Aorta (tissue), 5 donors: ENCODE measurements at places on chromosomes 5 and 9. TPM values are rescaled to one million over a fixed set of nuclear protein-coding genes. Genes with fewer than 3 reads are reported as not detected.

- no peak for DNase-seq
Observed at GRCh38 chr5:78747705-78748359, 99.3 kb upstream of the LHFPL2 start.

DNA sequence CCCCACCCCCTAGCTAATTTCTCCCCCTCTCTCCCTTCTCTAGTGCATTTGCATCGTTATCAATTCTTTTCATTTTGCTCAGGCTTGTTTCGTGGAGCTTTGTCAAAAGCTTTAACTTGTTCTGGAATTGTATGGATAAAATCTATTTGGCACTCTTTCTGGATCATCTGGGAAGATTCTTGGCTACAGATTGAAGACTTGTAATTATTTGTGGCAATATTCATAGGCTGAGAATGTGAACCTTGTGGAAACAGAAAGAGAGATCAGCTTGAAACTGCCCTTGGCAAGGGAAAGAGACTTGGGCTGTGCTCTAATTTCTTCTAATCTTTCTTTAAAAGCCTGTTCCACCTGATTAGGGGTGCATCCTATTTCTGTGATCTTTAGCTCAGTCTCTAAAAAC is 340.6 kb upstream of the DAB2 start:
- no peak for DNase-seq

DNA sequence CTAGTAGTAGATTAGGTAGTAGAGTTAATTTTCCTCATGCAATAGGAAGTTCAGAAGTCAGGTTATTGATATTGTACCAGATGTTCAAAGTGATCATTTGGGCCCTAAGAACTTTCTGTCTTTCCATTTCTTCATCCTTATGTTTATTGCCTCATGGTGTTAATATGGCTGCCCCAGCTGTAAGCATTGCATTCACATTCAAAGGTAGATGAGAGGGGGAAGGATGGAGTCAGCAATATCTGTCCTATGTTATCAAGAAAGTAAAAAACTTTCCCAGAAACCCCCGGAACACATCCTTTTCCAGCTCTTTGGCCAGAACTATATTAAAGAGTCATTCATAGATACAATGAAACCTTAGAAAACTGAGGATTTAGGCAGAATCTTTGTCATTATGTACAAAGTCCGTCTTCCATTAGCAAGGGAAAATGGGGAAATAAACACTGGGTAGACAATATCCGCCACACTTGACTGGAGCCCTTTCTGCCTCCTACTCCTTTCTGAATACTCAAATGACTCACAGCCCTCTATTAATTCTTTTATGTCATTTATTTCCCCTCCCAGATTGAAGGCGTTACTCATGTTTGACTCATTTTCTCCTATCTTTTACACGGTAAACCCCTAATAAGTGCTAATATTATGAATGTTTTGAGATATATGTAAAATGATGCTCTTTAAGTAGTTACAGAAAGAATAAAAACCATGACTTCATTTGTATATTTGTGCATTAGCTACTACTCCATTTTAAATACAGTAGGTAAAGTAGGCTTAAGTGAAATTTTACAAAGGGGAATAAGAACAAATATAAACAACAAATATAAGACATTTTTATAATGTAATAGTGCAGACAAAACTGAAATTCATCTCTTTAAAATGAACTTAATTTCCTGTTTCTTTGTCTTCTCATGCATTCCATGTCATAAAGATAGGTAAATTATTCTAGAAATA is 127.6 kb downstream of the SLF1 start:
- no peak for DNase-seq

- no peak for DNase-seq
Observed at GRCh38 chr9:134809826-134810225, 70.8 kb upstream of the FCN2 start.

Gene RAPGEF6
- total RNA-seq, result 26.6 TPM

Gene SARDH
- total RNA-seq, result 0.84 TPM

Gene CDKN2B
- total RNA-seq, result 4.5 TPM

GRCh38 chr9:86756576-86757381 is 190.5 kb downstream of the GAS1 start:
- DNase-seq, result no peak

Gene PCDHGA10
- 11.4 TPM for total RNA-seq

Gene SLC6A7
- not detected for total RNA-seq

GRCh38 chr5:622359-622758 is 10.2 kb downstream of the CEP72 start:
- no peak for DNase-seq

Gene PNPLA7
- total RNA-seq, result 7.6 TPM

- no peak for DNase-seq
Observed at GRCh38 chr5:134738963-134739661, 764 bp downstream of the CAMLG start.

DNA sequence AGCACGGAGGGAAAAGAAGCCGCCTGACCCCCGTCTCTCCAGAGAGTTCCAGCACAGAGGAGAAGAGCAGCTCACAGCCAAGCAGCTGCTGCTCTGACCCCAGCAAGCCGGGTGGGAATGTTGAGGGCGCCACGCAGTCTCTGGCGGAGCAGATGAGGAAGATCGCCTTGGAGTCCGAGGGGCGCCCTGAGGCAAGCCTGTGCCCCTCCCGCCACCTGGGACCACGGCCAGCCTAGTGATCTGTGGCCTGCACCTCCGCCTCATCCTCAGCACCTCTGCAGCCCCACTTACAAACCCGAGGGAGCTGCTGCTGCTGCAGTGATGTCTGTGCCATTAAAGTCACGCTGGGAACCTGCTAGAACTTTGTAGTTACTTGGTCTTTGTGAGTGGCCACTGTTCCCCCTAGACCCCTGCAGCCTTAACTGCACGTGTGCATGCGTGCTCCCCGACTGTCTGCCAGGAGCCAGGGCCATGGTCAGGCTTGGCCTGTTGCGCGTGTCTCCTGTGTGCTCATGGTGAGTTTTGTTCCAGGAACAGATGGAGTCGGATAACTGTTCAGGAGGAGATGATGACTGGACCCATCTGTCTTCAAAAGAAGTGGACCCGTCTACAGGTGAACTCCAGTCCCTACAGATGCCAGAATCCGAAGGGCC is 12.5 kb downstream of the SQSTM1 start:
- no peak for DNase-seq

- no peak for DNase-seq
Observed at GRCh38 chr5:142048272-142048671, 35.4 kb upstream of the GNPDA1 start.

Gene GMCL2
- total RNA-seq, result not detected

DNA sequence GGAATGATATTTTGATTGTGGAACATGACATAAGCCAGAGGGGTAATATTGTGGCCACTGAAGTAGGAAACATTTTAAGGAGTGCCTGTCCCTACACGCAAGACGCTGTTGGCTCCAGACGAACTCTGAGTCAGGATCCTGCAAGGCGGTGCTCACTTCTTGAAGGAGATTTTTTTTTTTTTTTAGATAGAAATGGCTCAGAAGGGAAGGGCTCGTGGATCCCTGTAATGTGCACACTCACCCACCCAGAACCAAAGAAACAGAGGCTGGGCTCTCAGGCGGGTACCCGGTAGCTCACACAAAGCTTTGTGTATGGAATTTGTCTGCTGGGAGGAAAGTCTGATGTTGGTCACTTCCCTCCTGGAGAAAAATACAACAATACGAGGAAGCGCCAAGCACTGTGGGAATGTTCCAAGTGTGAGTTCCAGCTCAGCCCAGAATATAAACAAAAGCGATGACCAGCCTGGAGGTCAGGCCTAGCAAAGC is 25.7 kb downstream of the RAPGEF1 start:
- peak; percentile 90 for DNase-seq

Gene SV2C
- total RNA-seq, result 0.33 TPM

- DNase-seq, result no peak
Observed at GRCh38 chr9:37914701-37915358, 10.9 kb upstream of the SLC25A51 start.

Gene SCAMP1
- 48.1 TPM for total RNA-seq

Gene FREM1
- total RNA-seq, result 18.9 TPM

Gene AQP3
- total RNA-seq, result 2.8 TPM

DNA sequence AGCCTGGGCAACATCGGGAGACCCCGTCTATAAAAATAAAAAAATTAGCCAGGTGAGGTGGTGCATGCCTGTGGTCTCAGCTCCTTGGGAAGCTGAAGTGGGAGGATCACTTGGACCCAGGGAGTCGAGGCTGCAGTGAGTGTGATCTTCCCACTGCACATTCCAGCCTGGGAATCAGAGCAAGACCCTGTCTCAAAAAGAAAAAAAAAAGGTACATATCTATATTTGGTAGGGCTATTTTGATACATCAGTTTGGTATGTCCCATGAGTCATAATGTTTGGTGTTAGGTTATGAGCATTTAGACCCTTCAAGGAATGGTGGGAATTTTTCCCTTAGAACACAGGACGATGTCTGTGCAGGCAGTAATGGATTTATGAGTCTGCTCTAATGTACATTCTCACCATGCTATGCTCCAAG is 55.3 kb upstream of the POU4F3 start:
- no peak for DNase-seq

DNA sequence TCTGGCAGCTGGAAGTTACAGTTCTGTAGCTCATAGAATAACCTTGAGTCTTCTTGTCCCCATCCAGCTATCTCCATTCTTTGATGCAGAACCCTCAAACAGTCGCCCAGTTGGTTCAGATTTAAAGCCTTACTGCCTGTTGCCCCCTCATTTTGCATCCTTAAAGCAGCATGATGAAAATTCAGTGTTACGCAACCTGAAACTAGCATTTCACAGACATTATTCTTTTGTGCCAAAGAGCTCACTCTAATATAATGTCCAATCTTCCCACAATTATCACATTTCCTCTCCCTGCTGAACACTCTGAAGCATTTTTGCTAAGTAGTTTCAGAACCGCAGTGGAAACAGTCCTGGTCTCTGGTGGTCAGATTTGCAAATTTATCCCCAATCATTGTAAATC is 318.0 kb downstream of the PSAT1 start:
- DNase-seq, result no peak

Gene HABP4
- total RNA-seq, result 37.0 TPM

- no peak for DNase-seq
Observed at GRCh38 chr5:42514754-42515153, 91.5 kb downstream of the GHR start.

GRCh38 chr5:150608991-150609390 is 31.5 kb upstream of the SYNPO start:
- no peak for DNase-seq

DNA sequence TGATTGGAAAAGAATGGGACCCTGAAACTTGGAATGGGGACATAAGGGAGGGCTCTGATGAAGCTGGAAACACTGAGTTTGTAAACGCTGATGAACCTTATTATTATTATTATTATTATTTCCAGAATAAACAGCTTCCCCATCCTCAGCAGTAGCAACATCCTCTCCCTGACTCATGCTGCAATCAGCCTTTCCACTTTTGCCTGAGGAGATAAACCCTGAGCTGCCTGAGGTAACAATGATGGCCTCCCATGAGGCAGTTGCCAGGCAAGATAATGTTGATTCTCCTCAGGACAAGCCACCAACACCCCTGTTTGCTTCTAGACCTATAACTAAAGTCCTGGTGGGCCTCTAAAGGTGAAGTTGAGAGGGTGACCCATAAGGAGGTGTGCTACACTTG is 139.2 kb upstream of the ATP10B start:
- no peak for DNase-seq

Gene RNF180
- total RNA-seq, result 44.5 TPM

Gene CDH12
- not detected for total RNA-seq

GRCh38 chr9:82558855-82559630 is 503.9 kb downstream of the RASEF start:
- no peak for DNase-seq

Gene INSL6
- total RNA-seq, result not detected

DNA sequence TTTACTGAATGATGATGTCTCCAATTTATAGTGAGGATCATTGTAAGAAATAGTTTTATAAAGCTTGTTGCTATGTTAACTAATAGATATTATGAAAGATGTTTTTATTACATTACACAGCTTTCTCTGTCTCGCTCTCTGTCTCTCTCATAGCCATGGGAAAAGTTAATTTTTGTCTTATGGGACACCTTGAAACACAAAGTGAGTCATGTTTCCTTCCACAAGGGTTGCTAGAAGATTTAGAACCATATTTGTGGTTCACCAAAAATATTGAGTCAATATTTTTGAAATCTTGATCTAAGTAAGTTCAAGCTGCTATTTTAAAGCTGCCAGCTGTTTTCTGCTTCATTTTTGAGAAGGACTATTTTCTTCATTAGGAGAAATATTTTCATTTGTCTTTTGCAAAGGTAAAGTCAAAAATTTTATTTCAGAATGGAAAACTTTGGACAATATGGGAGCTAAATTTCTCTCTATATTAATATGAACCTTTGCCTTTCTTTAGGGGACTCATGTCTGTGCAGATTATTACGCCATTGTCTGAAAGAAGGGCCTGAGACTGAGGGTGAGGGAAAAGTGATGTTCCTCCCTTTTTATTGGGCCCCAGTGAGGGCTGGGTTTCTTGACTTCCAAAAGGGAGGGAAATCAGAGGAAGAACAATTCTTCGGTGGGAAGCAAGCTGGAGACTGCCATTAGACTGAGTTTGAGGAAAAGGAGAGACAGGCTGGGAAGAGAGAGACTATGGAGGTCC is 87.9 kb upstream of the SLC24A2 start:
- no peak for DNase-seq

DNA sequence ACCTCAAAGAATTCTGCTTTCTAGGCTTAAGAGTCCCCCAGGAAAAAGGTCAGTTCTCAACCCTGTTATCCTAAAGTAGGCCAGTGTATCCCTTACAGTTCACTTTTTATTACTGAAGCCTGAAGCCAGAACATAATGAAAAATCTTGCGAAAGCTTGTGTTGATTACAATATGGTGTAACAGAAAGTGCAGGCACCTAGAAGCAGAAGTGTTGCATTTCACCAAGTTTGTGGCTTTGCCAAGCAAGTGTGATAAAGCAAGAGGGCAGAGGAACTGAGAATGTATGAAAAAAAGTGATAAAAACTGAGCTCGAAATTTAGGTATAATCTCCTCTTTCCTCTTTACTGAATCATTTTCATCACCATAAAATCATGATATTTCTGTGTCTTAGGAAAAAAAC is 26.2 kb downstream of the AGTPBP1 start:
- no peak for DNase-seq

DNA sequence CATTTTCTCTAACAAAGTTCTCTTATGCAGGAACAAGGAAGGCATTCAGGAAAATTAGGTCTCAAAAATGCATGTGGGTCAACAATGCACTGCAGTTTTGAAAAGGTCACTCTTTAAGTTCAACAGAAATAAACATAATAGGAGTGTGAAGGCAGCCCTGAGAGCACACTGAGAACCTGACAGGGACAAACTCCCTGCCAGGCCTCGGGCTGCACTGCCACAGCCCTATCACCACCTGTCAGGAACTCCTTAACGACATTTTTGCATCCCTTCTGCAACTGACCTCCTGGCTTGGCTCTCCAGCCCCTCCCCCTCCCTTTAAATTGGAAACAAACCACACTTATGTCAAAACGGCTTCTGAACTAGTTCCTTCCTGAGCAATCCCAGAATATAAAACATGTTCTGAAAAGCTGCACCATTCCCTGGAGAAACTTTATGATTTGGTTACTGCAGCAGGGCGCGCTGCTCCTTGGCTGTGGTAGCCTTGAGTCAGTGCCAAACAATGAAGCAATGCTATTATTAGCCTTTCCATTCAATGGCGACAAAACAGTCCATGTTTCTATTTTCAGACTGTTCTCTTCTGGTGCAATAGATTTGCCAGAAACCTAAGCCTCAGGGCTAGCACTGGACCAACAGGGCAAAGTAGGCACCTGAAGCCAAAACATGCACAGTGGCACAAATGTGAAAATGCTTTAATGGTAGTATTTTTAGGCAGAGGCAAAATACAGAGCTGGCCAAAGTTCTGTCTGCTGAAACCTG is 160.1 kb upstream of the ZNF608 start:
- DNase-seq, result peak; percentile 73

GRCh38 chr5:89071101-89071940 is 188.3 kb upstream of the MEF2C start:
- no peak for DNase-seq

GRCh38 chr9:22447618-22448305 is 1.1 kb downstream of the DMRTA1 start:
- DNase-seq, result no peak

GRCh38 chr5:56305001-56305950 is 72.1 kb upstream of the ANKRD55 start:
- DNase-seq, result no peak
